CD4-positive, alpha-beta memory T cell (primary cell): ENCODE measurements at places on chromosomes 11 and 22.
A peak's percentile ranks its signal among the peaks of the same experiment; 100 is the strongest.

DNA sequence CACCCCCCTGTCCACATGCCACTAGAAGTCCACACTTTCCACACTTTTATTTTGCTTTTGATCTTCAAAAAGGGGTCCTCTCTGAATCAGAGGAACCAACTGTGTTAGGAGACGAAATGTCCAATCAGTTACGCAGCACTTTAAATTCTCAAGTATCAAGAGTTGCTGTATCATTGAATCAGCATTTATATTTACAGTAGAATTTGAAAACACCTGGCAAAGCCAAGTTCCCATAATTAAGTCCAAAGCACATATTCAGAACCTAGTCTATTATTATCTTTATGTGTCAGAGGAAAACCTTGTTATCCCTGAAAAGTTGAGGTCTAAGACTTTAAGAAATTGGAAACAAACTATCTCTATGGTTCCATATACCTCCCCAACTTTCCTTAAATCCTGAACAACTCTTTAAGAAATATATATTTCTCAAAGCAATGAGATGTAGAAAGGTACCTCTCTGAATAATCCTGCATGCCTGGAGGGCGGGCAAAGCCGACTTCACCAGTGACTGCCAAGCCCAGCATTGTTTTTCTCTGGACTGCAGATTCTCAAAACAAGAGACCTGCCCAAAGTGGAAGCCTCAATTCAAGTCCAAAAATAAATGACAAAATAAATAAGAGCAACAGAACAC is 75.9 kb upstream of the ARFGAP3 start:
- no peak for DNase-seq

- peak; percentile 94 for DNase-seq
Observed at GRCh38 chr11:65110354-65110861, 1.3 kb upstream of the TM7SF2 start.

DNA sequence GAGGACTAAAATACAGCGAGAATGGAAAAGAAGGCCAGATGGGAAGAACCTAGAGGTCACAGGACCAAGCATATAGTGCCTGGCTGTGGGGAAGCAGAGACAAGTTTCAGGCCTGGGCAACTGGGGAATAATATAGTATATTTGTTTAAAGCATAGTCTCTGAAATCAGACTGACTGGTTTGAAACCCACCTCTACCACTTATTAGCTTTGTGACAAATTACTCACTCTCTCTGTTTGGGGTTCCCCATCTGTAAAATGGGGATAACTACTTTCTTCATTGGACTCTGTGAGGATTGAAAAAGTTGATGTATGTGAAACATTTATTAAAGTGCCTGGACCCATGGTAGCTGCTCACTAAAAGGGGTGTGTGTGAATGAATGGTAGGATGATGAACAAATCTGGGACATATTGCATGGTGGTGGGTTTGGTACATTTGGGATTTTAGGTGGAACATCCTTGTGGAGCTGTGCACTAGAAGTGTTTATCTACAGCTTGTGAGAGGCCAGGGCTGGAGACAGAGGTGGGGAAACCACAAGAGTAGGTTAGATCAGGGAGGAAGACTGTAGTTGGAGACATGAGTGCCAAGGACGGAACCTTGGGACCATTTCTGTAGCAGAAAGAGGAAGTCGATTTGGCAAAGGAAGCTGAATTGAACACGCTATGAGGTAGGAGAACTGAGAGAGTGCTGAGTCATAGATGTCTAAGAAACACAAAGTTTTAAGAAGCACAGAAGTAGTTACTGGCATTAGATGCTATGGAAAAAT is 52.6 kb downstream of the SWAP70 start:
- DNase-seq, result no peak

DNA sequence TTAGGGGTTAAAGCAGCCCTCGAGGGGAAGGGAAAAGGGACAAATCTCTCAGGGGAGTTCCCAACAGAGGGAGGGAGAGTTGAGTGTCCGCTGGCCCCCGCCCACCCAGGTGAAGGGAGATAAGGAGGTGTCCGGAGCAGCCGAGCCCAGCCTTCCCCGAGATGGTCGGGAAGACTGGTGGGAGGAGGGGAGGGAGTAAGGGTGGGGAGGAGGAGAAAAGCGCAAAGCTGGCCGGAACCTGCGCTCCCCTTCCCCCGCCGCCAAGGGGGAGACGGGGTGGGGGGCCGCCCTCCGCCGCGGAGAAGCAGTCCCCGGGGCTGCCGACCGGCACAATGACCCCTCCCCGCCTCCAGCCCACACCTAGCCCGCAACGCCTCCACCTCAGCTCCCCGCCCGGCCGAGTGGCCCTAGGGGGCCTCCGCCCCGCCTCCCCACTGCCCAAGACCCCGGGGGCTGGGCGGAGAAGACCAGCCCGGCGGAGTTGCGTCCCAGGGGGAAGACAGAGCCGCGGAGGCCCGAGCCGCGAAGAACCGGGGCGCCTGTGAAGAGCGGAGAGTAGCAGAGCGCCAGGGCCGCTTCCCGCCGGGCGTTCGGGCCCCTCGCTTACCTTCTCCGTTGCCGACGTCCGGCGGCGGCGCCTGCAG is 479 bp downstream of the RSF1 start:
- DNase-seq, result peak; percentile 68

- no peak for DNase-seq
Observed at GRCh38 chr11:107706531-107706930, 5.3 kb downstream of the SLN start.

DNA sequence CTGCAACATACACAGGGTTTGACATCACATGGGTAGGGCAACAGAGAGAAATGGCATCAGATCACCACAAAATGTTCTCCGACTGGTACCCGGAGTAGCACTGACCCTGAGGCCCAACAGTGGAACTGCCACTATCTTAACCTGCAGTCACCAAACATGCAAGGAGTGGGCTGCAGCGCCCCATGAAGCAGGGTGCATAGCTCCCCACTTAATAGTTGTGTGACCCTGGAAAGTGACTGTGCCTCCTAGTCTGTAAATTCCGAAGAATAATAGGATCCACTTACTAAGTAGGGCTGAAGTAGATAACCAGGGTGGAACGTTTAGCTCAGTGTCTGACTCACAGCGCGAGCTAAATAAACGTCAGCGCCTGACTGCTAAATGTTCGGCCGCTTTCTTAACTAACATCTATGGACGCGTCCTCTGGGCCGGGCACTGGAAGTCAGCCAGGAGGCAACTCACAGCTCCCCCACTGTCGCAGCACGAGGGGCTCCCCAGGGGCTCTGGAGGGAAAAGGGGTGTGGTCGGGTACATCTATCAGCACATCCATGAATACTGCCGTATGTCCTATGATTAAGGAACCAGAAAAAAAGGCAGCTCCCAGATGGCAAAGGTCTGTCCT is 777 bp downstream of the LTO1 start:
- DNase-seq, result no peak

GRCh38 chr11:78514922-78515502 is 59.7 kb downstream of the NARS2 start:
- DNase-seq, result no peak

- no peak for DNase-seq
Observed at GRCh38 chr11:115193914-115194801, 310.1 kb downstream of the CADM1 start.

GRCh38 chr11:68552542-68552941 is 92.0 kb downstream of the PPP6R3 start:
- no peak for DNase-seq

- DNase-seq, result peak; percentile 59
Observed at GRCh38 chr11:95790933-95791708, 823 bp downstream of the CEP57 start.

DNA sequence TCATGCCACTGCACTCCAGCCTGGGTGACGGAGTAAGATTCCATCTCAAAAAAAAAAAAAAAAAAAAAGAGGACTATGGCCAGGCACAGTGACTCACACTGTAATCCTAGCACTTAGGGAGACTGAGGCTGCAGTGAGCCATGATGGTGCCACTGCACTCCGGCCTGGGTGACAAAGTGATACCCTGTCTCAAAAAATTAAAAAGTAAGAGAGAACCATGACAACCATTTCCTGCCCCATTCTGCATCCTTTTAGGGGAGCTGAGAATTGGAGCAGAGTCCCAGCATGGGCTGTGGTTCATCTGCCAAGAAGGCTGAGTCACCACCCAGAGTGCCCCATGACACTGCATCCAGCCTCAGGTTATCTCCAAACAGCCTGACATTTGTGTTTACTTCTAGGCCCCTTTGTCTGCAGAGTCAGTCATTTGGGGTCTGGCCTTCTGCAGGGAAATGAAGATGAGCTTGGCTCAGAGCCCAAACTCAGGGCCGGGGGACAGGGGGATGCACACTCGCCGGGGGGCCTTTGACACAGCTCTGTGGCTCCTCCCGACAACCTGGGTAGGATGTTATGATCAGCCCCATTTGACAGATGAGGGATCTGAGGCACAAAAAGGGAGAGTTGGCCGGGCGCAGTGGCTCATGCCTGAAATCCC is 4.7 kb downstream of the CSDC2 start:
- DNase-seq, result no peak

GRCh38 chr11:71342116-71342515 is 89.7 kb upstream of the SHANK2 start:
- DNase-seq, result no peak

DNA sequence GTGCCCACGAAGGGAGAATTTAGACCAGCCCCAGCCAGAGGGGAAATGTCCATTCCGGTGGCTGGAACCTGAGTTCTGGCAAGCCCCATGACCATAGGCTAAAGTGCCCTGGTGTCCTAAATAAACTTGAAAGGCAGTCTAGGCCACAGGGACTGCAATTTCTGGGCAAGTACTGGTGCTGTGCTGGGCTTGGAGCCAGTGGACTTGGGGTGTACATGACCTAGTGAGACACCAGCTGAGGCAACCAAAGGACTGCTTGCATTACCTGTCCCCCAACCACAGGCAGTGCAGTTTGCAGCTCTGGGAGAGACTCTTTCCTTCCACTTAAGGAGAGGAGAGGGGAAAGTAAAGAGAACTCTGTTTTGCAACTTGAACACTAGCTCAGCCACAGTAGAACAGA is 23.7 kb downstream of the RRP8 start:
- no peak for DNase-seq

DNA sequence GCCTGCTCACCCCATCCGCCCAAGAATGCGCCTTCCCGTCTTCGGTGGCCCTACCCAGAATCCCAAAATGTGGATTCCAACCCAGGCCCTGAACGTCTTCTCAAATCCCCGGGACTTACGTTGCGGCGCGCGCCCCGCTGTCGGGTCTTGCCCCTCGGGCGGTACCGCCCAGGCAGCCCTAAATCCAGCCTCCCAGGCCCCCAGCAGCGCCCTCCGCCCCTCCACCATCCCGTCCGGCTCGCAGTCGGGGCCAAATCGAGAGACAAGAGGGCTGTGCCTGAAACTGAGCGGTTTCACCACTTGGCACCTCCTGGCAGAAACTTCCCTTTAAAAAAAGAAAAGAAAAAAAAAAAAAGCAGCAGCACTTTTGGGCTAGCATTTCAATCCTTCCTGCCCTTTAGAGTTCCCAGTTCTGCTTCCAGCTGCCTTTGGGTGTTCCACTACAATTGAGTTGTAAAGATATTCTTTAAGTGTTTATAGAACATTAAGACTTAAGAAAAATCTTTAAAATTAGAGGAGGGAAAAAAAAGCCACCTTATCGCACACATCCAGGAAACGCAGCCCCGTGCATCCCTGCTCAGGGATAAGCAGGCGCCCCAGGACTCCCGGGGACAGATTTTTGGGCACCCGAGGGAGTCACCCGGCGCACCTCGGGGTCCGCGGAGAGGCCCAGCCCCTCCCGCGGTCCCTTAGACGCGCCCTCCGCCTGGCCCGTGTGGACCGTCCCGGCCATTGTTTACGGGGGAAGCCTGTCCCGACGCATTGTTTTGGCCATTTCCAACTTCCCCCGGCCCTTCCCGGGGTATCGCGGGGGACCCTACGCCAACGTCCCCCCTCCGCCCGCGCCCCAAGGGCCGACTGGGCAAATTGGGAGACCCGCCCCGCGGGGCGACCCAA is 57.6 kb downstream of the KCNJ4 start:
- DNase-seq, result peak; percentile 23

DNA sequence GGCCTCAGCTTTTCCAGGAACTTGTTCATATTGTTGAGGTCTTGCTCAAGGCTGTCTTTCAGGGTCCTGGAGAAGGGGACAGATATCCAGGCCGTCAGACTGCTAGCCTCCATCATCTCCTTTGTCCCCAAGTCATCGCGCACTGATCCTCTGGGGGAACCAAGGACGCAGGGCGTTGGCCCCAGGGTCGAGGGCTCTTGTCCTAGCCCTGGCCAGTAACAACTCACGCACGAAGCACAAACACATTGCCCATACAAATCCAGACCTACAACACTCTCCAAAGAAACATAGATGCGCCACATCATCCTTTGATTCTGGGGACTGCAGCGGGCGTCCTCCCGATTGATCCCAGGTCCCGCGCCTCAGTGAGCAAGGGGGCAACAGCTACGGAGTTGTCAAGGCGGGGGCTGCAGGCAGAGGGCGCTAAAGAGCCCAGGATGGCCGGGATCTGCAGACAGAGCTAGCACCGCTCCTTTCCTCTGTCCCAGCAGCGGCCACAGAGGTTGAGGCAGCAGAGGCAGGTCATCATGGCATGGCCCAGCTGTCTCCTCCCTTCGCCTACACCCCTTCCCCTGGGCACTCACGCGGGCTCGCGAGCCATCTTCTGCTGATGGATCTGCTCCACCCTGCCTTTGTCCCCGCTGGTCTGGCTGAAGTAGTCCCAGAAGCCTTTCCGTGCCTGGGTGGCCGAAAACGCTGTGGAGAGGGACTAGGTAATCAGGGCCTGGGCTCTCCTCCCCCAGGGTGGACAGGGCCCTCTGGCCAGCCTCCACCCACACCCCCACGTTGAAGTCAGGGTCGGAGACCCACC is 472 bp downstream of the APOA5 start:
- DNase-seq, result peak; percentile 70

- no peak for DNase-seq
Observed at GRCh38 chr22:40190501-40190900, 12.8 kb downstream of the TNRC6B start.

GRCh38 chr11:129440028-129440713 is 64.5 kb downstream of the BARX2 start:
- no peak for DNase-seq

GRCh38 chr22:17846326-17846992 is 72.2 kb upstream of the BID start:
- no peak for DNase-seq

GRCh38 chr11:19683141-19683805 is 29.4 kb upstream of the NAV2 start:
- no peak for DNase-seq

- no peak for DNase-seq
Observed at GRCh38 chr11:115530752-115531151, 26.5 kb upstream of the CADM1 start.

DNA sequence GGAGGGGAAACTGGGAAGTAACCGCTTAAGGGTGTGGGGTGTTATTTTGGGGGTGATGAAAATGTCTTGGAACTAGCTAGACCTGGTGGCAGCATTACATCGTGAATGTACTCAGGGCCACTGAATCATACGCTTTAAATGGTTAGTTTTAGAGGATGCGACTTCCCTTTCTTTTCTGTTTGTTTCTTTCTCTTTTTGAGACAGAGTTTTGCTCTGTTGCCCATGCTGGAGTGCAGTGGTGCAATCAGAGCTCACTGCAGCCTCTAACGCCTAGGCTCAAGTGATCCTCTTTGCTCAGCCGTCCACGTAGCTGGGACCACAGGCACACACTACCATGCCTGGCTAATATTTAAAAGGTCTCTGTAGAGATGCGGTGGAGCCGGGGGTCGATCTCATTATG is 5.6 kb upstream of the MIAT start:
- no peak for DNase-seq
